ENCODE measurements at places on chromosomes 2 and 18. TPM values are rescaled to one million over a fixed set of nuclear protein-coding genes. Genes with fewer than 3 reads are reported as not detected.

BCS1L gene
- 64.5 TPM for total RNA-seq

DSG3 gene
- not detected for total RNA-seq

RAX gene
- 0.17 TPM for total RNA-seq

- DNase-seq: no peak
- H3K4me3 ChIP-seq: no peak overlapping the region
- H3K36me3 ChIP-seq: no peaks in the 10 kb centered on the region
- peaks cover 6% of the 10 kb centered on the region for H3K27me3 ChIP-seq
- no peak overlapping the region for H3K27ac ChIP-seq
Observed at GRCh38 chr18:46630991-46631390, 26.0 kb downstream of the LOXHD1 start.

DNA sequence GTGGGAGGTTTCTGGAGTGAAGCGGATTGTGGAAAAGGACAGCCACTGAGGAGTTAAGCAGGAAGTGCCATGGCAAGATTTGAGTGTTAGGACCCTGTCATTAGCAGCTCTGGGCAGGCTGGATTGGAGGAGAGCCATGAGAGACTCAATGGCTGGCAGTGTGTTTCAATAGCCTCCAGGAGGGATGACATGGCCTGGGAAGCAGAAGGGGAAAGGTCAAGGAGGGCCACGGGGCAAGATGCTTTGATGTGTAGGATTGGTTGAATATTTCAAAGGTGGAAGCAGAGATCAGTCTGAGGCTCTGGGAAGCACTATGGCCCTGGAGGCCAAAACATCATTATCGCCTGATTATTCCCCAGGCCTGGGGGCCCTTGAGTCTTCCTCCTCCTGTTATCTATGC lies 229.0 kb upstream of the HS6ST1 start:
- no peak for DNase-seq
- H3K27ac ChIP-seq: no peak overlapping the region
- H3K36me3 ChIP-seq: no peaks in the 10 kb centered on the region
- H3K4me3 ChIP-seq: no peak overlapping the region

DNA sequence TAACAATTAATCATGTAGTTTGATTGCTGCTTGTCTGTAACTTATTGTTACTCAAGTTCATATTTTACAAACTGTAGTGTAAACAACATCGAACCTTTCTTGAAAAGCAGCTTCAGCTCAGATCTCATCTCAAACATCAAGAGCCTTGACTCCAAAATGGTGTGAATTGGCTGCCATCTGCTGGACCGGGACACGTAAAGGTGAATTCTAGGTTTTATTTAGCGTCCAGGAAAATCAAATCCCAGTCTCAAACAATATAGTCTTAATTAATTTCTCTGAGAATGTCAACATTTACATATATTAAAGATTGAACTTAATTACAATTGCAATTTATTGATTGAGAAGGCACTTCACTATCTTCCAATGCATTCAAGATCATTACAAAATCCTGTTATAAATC lies 453.0 kb downstream of the GALR1 start:
- H3K27me3 ChIP-seq: peaks cover 33% of the 10 kb centered on the region
- no peaks in the 10 kb centered on the region for H3K4me1 ChIP-seq
- no peak overlapping the region for H3K27ac ChIP-seq
- no peaks in the 10 kb centered on the region for H3K36me3 ChIP-seq
